Right cardiac atrium (tissue), 5 donors: ENCODE measurements at places on chromosomes 4 and X. TPM values are rescaled to one million over a fixed set of nuclear protein-coding genes. Genes with fewer than 3 reads are reported as not detected.

L1CAM gene
- 14.1 TPM for total RNA-seq

DNAAF6 gene
- not detected for total RNA-seq

KIT gene
- total RNA-seq = 1.5 TPM

HMGN5 gene
- 5.6 TPM for total RNA-seq

ZGRF1 gene
- total RNA-seq = 2.5 TPM

RPS6KA6 gene
- 2.6 TPM for total RNA-seq

SUPT20HL1 gene
- not detected for total RNA-seq
